RKO (cell line): ENCODE measurements at places on chromosomes 7 and 10.
A peak's percentile ranks its signal among the peaks of the same experiment; 100 is the strongest.

GRCh38 chr7:45078125-45078681 lies 10.6 kb downstream of the NACAD start:
- no peak for DNase-seq

- DNase-seq: peak; percentile 32
These were observed 34.7 kb downstream of the ALOX5 start for GRCh38 chr10:45408421-45409319.

GRCh38 chr7:4025694-4026615 lies 656.1 kb upstream of the FOXK1 start:
- no peak for DNase-seq

DNA sequence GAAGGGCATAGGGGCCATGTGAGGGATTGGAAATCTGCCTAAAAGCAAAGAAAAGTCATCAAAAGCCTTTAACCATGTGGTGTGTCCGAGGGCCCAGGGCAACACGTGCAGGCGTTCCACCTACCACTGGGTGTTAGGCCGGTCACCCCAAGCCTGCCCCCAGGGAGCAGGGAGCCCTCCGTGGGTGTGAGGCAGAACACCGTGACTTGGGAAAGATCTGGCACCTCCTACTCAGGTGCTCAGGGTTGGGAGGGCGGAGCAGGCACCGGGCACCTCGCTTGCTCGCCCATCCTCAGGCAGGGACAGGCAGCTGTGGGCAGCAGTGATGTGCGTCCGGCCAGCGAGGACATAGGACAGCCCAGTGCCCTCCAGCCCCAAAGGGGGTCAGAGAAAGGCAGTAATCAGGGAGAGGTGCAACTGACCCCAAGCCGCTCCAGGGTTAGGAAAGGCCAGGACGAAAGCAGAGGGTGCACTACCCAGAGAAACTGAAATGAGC lies 80.7 kb upstream of the CHST15 start:
- DNase-seq: no peak

GRCh38 chr10:51129946-51130544 lies 55.8 kb downstream of the PRKG1 start:
- no peak for DNase-seq

DNA sequence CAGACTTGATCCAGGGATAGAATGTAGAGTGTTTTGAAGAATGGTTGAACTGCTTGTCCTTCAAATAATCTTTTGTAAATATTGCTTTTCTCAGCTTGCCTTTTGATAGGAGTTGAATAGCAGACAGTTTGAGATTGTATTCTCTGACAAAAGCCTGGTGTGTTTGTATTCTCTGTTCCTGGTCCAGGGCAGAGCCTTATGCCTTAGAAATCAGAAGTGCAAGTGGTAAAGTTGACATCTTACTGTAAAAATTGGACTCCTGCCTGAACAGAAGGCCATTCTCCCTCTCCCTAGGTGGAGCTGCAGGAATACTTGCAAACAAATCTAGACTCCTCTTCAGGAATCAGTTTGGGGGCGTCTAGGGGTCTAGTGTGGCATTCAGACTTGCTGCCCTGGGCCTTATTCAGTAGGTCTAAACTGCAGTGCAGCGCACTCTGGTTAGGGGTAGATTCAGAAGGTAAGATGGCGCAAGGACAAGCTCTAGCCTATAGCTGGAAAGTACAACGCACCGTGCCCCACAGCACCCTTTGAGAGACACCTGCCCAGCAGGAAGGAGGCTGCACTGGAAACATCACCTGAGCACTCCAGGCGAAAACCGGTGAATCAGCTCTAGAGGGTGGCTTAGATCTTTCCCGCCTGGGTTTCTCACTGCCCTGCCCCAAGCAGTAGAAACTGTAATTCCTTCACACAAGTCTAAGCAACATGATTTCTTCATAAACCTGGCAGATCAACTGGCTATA lies 608.5 kb upstream of the GALNT17 start:
- DNase-seq: no peak

- peak; percentile 99 for DNase-seq
These were observed 4.8 kb upstream of the TRDMT1 start for GRCh38 chr10:17206210-17206709.

DNA sequence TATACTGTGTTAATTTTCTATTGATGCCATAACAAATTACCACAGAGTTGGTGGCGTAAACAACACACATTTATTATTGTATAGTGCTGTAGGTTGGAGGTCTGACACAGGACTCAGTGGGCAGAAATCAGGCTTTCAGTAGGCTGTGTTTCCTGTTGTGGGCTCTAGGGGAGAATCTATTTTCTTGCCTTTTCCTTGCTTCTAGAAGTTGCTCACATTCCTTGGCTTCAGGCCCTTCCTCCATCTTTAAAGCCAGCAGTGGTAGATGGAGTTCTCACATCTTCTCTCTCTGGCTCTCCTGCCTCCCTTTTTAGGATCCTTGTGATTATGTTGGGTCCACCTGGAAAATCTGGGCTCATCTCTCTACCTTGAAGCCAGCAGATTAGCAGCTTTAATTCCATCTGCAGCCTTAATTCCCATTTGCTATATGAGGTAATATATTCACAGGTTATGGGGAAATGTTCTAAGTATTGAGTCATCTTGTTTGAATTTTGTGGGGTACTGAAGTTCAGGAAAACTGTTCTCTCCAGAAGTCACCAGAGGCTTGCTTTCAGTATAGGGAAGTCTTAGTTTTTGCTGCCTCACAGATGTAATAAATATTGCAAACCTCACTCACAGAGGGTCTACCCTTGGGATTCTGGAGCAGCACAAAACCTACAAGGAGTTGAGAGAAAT lies 38.9 kb downstream of the CCNY start:
- DNase-seq: no peak

DNA sequence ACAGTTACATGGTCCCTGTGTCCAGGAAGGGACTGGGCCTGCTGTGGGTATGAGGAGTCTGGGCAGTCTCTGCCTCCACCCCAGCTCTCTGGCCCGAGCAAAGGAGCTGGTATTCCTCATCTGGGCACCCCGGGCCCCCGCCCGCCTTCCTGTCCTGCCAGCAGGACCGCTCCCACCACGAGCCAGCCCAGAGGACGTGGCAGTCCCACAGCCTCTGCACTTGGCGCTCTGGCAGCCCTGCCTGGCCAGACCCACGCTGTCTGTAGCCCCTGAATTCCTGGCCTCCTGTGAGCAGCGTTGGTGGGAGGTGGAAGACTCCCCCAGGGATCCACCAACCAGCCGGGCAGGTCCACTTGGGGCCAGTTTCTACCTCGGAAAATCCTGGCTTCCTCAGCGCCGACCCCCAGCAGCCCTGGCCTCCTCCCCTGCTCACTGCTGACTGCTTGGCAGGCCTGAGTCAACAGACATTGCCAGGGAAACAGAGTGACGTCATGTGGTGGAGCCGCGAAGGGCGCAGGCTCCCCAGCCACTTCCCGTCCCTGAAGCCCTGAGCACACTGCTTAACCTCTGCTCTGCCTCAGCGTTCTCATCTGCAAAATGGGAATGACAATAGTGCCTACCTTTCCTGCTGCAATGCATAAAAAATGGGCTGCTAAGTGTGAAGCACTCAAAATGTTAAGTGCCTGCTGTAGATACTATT lies 21.6 kb upstream of the LIMK1 start:
- DNase-seq: peak; percentile 93

GRCh38 chr10:68474021-68474420 lies 2.2 kb upstream of the DNA2 start:
- no peak for DNase-seq

DNA sequence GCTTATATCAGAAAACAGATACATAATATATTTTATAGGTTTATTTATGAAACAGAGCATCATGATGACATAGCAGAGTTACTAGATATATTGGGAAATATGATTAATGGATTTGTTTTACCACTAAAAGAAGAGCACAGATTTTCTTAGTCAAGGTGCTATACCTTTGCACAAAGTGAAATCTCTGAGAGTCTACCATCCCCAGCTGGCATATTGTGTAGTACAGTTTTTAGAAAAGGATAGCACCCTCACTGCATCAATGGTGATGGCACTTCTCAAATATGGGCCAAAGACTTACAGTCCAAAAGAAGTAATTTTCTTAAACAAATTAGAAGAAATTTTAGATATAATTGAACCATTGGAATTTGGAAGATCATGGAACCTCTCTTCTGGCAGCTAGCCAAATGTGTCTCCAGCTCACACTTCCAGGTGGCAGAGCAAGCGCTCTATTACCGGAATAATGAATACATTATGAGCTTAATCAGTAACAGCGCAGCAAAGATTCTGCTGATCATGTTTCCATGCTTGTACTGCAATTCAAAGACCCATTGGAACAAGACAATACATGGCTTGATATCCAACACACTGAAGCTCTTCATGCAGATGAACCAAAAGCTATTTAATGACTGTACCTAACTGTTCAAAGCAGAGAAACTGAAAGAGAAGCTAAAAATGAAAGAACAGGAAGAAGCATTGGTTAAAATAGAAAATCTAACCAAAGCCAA lies 21.9 kb upstream of the CREB3L2 start:
- DNase-seq: no peak

- no peak for DNase-seq
These were observed 22.6 kb downstream of the EPDR1 start for GRCh38 chr7:37942934-37943610.

GRCh38 chr7:32539919-32540531 lies 44.7 kb downstream of the AVL9 start:
- DNase-seq: no peak

- no peak for DNase-seq
These were observed 1.8 kb downstream of the ZMIZ2 start for GRCh38 chr7:44750424-44750823.

GRCh38 chr10:110405380-110405779 lies 92.3 kb upstream of the DUSP5 start:
- no peak for DNase-seq

GRCh38 chr10:116777006-116777405 lies 34.6 kb upstream of the HSPA12A start:
- DNase-seq: no peak

GRCh38 chr7:151550656-151551286 lies 31.1 kb upstream of the RHEB start:
- DNase-seq: no peak

DNA sequence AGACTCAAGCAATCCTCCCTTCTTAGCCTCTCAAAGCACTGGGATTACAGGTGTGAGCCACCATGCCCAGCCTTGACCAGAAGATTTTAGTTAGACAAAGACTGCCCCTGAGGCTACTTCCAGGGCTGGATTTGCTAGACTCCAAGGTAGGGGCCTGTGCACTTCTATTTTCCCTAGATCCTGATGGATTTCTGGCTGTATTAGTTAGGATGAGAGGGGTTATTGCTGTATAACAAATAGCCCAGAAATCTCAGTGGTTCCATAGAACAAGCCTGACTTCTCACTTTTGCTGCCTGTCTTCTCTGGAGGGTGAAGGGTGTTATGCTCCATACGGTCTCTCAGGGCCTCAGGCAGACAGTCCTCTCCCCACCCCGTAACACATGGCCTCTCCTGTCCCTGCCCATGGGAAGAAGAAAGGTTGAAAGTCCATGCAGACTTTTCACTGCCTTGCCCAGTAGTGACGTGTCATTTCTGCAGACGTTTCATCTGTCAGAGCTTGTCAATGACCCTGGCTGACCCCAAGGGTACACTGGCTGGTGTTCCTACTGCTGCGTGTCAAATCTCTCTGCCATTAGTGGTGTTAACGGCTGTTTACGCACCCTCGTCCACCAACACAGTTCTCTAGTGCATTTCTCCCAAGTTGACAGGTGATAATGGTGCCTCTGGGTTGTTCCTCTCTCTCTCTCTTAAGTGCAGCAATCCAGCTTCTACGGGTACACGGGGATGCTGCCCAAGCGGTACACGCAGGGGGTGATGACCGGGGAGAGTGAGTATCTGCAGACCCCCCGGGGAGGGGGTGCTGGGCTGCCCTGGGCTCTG lies 11.6 kb downstream of the SLC29A4 start:
- DNase-seq: no peak

- no peak for DNase-seq
These were observed 14.0 kb upstream of the ZNF273 start for GRCh38 chr7:64888901-64889685.

- DNase-seq: peak; percentile 88
These were observed 3.6 kb upstream of the HTR5A start for GRCh38 chr7:155066417-155066950.

DNA sequence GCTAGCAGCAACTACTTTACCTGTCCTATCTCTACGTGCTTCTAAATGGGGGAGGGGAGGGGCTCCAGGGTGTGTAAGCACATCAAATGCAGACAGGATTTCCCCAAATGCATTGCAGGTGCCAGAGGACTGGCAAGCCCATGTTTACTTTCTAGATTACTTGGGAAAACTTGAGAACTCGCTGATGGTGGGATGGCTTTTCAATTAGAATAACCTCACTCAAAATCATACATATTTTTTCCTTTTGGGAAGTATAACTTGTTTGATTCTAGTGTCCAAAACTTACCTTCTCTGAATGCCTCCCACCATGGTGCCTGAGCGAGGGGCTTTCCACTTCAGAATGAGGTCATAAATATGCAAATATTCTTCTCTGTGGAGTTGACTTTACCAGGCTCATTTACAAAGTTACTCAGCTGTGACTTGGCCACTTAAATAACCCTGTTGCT lies 191.3 kb upstream of the RHOBTB1 start:
- DNase-seq: no peak

DNA sequence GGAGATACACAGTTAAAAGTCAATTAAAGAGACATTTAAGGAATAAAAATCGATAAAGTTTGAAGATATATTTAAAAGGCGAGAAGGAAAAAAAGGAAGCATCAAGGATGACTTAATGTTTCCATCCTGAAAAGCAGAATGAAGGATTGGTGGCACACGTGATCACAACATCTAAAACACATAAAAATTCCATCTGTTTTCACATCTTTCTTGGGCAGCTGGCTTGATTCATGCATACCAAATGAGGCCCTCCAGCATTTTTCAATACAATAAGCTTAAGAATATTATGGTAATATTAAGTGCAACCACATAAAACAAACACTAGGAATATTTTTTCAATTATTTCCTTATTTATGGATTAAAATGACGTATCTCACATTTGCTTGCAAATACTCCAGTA lies 112.6 kb downstream of the TPK1 start:
- DNase-seq: no peak

- no peak for DNase-seq
These were observed 47.7 kb upstream of the ITGB8 start for GRCh38 chr7:20282959-20283358.

DNA sequence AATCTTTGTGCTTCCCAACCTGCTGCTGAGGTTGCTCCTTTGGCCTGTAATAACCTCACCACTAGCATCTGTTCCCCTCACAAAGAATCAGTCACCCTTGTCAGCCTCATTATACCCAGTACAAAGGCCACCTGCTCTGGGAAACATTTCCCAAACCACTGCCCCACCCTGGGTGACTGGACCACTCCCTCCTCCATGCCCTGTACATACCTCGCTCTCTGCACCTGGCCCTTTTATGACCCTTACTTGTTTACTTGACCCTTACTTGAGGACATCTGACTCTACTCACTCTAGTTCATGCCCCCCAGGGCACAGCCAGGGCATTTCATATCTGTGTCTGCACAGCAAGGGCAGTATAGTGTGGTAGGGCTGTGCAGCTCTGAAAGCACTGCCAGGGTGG lies 21.4 kb upstream of the AOC1 start:
- DNase-seq: no peak

- DNase-seq: no peak
These were observed 55.9 kb upstream of the SEMA3A start for GRCh38 chr7:84250452-84250851.

GRCh38 chr7:51593628-51594027 lies 277.0 kb upstream of the COBL start:
- DNase-seq: no peak

GRCh38 chr7:20035279-20035875 lies 181.8 kb downstream of the MACC1 start:
- no peak for DNase-seq

- peak; percentile 70 for DNase-seq
These were observed 89.9 kb upstream of the CAPZA2 start for GRCh38 chr7:116772423-116772863.
